NCI-H446 (cell line): ENCODE measurements at places on chromosomes 4 and X.

DNA sequence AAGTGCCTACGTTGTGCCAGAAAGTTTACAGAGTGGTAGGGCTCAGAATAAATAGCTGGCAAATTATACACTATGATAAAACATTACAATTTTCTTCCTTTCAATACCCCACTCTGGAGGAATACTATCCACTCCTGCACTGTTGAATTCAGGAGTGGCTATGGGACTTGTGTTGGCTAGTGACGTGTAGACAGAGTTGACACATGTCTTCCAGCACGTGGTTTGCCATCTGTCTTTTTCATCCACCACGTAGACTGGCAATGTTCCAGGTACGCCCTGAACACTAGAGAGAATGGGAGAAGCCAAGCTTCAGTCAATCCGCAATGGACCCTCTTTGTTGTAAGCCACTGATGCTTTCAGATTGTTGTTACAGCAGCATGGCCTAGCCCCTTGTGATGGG lies 168.8 kb upstream of the RBPJ start:
- DNase-seq: peak; percentile 75

DNA sequence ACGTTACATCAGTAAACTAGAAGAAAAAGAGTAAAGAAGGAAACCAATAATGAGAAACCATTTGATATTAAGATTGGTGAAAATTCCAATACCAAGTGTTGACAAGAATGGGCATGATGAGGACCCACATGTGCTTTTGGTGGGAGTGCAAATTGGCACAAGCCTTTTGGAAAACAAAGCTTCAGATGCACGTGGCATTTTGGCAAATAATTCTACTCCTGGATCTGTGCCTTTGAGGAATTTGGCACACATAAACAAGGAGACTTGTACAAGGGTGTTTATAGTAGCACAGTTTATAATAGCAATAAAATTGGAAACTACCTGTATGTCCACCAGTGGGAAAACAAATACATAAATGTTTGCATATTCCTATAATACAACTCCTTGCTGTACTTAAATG lies 324.3 kb upstream of the TAPT1 start:
- DNase-seq: no peak

- DNase-seq: no peak
Observed at GRCh38 chr4:97942951-97943350, 200.3 kb downstream of the STPG2 start.

- no peak for DNase-seq
Observed at GRCh38 chrX:119402588-119402987, 3.5 kb downstream of the SLC25A43 start.

GRCh38 chr4:79598801-79599200 lies 190.8 kb upstream of the GK2 start:
- no peak for DNase-seq

DNA sequence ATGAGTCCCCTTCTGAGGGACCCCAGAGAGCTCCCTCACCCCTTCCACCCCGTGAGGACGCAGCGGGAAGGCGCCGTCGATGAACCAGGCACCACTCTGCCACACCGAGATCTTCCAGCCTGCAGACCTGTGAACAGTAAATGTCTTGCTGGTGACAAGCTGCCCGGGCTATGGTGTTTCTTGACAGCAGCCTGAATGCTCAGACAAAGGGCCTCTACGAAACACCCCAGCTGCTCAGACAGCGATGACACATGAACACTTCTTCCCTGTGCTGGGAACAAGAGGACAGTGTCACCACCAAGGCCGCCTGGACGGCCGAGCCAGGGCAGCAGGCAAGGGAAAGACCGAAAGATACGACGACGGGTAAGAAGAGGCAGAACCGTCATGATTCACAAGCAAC lies 30.6 kb upstream of the GTPBP6 start:
- no peak for DNase-seq

- DNase-seq: no peak
Observed at GRCh38 chr4:167023364-167023925, 210.8 kb downstream of the SPOCK3 start.

DNA sequence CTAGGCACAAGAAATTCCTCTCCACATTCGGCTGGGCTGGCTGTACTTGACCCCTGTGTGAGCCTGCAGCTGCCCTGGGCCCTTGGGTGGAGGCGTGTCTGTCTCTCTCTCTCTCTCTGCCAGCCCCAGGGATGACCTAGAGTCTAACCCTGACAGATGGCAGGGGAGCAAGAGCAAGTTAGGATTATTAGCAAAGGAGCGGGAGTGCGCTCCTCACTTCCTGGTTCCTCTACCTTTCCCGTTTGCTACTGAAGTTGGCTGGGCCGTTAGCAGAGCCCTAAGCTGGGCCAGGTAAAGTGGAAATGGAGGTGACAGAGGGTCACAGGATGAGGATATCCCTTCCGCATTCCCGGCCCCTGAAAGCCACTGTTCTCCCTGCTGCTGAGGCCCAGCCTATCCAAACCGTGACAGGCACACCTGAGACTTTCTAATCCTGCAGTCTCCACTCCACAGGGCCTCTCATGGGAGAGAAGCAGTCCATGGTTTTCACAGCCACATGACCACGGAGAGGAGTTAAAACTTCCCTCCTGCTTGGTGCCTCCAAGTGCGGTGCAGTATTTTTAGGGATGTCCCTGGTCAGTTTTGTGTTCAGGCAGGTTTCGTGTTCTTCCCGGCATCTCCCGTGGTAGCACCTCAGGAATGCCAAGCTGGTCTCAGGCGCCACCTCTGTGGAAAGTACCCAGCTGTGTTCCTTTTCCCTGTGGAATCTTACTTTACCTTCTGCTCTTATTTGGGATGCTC lies 79.3 kb downstream of the CLDN22 start:
- no peak for DNase-seq

GRCh38 chr4:24915121-24915922 lies 2.5 kb upstream of the CCDC149 start:
- no peak for DNase-seq

- peak; percentile 55 for DNase-seq
Observed at GRCh38 chr4:2441393-2442174, 22.8 kb downstream of the CFAP99 start.

GRCh38 chr4:123889507-123889906 lies 492.9 kb downstream of the SPRY1 start:
- DNase-seq: no peak

GRCh38 chr4:175951794-175952193 lies 113.8 kb upstream of the WDR17 start:
- no peak for DNase-seq

DNA sequence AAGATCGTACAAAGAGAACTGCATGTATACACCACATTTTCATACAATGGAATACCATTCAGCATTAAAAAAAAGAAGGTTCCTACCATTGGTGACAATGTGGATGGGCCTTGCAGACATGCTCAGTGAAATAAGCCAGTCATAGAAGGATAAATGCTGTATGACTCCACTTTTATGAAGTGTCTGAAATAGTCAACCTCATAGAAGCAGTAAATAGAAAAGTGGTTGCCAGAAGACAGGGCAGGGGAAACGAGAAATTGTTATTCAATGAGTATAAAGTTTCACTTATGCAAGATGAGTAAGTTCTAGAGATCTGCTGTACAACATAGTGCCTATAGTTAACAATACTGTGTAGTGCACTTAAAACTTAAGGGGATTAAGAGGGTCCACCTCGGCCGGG lies 257.5 kb upstream of the FTHL17 start:
- no peak for DNase-seq

DNA sequence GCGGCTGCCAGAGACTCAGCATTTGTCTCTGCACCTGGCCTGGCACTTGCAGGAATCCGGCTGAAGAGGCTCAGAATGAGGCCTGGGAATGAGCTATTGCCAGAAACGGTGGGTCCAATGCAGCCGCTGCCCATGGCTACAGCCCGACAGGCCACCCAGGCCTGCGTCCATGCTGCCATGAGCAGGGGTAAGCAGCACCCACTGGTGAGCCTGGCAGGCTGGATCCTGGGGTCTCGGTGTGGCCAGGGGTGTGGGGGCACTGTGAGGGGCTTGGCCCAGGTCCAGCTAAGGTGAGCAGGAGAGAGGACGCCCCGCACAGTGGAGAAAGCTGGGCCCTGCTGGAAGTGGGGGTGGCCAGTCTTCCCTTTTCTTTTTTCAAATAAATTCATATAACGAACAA lies 60.3 kb upstream of the MXD4 start:
- DNase-seq: no peak

GRCh38 chrX:38664285-38664684 lies 102.9 kb downstream of the TSPAN7 start:
- peak; percentile 10 for DNase-seq

DNA sequence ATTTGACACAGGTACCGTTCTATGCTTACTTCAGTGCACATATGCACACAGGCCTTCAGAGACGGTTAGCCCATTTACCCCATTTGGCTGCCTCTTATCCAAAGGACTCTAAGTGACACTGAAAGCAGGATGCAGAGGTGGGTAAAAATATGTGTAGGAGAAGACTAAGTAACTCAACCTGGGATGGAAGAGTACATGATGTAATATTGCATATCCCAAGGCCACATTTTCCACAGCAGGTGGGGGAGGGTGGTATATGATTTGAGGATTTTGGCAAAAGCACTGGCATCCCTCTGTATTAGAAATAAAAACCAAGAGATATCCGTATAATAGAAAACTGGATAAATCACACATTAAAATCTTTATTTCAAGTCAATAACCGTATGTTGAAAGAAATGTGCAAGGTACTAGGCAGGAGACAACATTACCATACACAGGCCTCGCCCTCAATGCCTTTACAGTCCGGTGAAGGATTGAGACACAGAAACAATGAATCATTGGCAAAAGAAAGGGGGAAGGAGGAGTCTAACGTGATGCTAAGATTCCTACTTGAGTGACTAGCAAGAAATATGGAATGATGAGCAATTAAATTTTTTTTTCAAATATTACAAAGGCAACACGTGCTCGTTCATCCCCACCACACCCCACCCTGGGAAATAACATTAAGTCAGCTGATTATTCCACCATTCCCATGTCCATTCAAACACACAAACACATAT lies 161.0 kb upstream of the RASGEF1B start:
- DNase-seq: no peak

DNA sequence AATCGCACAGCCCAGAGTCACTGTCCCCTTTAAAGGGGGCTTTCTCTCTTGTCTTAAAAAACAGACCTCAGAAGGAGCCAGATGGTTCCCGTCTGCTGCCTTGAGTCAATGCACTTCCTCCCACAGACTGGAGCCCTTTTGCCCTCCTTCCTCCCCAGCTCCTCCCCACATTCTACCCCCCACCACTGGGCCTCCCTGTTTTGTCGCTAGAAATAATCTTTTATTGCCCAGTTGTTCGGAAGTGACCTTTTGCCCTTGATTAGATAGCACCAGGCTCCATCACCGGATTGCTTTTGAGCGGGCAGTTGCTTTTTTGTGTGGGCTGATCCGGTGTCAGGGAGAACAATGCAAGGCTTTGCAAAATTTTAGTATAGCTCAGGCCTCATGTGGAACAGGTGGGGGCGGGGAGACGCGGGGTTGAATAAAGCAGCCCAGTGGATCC lies 47.7 kb downstream of the SPRY1 start:
- no peak for DNase-seq

GRCh38 chrX:72050011-72050410 lies 81.7 kb downstream of the RTL5 start:
- no peak for DNase-seq

DNA sequence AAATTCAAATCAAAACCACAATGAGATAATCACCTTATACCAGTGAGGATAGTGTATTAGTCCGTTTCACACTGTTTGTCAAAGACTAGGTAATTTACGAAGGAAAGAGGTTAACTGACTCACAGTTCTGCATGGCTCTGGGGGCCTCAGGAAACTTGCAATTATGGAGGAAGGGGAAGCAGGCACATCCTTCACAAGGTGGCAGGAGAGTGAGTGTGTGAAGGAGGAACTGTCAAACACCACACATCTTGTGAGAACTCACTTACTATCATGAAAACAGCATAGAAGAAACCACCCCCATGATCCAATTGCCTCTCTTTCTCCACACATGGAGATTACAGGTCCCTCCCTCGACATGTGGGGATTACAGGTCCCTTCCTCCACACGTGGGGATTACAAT lies 54.7 kb upstream of the TRPC5 start:
- no peak for DNase-seq

- DNase-seq: no peak
Observed at GRCh38 chrX:153827903-153828302, 2.4 kb downstream of the PDZD4 start.

GRCh38 chr4:175480404-175480803 lies 331.7 kb downstream of the GPM6A start:
- no peak for DNase-seq

- DNase-seq: no peak
Observed at GRCh38 chr4:120215350-120215749, 148.7 kb upstream of the MAD2L1 start.

DNA sequence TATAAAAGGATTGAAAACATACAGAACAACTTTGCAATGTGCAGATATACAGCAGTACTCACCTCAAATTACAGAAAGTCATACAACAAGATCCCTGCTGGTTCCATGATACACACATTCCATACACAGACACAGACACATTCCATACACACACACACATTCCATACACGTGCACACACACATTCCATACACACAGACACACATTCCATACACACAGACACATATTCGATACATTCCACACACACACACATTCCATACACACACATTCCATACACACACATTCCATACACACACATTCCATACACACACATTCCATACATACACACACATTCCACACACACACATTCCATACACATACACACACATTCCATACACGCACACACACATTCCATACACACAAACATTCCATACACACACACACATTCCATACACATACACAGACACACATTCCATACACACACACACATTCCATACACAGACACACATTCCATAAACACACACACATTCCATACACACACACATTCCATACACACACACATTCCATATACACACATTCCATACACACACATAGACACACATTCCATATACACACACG lies 13.7 kb downstream of the LINC00632 start:
- no peak for DNase-seq

- DNase-seq: no peak
Observed at GRCh38 chr4:99821918-99822503, 5.4 kb downstream of the DAPP1 start.

- DNase-seq: no peak
Observed at GRCh38 chr4:143281507-143282190, 55.0 kb upstream of the GAB1 start.

- DNase-seq: no peak
Observed at GRCh38 chrX:810186-810585, 179.6 kb downstream of the SHOX start.

GRCh38 chr4:136505020-136505419 lies 1027.3 kb downstream of the PCDH18 start:
- peak; percentile 29 for DNase-seq

- no peak for DNase-seq
Observed at GRCh38 chr4:121216461-121216860, 52.3 kb upstream of the TNIP3 start.

DNA sequence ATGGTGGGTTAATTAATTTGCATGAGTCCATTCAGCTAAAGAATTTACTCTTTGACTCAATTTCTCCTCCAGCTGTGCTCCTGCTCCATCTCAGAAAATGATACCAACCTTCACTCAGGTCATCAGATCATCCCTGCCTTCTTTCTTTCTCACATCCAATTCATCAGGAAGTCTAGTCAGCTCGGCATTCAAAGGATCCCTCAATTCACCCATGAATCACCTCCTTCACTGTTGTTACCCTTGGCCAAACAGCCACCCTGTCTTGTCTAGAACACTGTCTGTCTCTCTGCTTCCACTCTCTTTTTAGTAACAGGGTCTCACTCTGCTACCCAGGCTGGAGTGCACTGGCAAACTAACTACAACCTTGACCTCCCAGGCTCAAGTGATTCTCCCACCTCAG lies 337.4 kb upstream of the SFRP2 start:
- no peak for DNase-seq

GRCh38 chr4:7073526-7074390 lies 5.9 kb upstream of the GRPEL1 start:
- no peak for DNase-seq
